ENCODE measurements at places on chromosomes 1 and 21.
A peak's percentile ranks its signal among the peaks of the same experiment; 100 is the strongest.

- no peak for DNase-seq
Measured at GRCh38 chr1:64960731-64961130, 5.6 kb downstream of the JAK1 start.

GRCh38 chr1:15902882-15903281, 55.4 kb downstream of the SPEN start:
- DNase-seq = no peak

- DNase-seq = peak; percentile 57
Measured at GRCh38 chr1:244897476-244898254, 33.3 kb upstream of the HNRNPU start.

DNA sequence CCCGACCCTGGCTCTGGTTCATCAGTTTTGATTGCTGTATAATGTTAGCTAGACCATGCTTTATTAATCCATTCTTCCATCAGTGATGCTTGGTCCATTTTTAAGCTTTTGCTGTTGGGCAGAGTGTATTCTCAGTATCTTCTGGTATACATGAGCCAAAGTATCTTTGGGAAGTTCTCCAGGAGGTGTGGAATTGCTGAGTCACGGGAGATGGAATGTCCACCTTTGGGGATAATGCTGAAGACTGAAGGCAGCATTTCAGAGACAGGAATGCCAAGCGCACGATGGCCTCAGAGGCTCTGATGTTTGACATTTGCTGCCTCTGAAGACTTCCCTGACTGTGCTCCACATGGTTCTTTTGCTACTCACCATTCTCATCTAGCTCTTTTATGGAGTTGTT, 266.3 kb upstream of the KAZN start:
- DNase-seq = no peak

DNA sequence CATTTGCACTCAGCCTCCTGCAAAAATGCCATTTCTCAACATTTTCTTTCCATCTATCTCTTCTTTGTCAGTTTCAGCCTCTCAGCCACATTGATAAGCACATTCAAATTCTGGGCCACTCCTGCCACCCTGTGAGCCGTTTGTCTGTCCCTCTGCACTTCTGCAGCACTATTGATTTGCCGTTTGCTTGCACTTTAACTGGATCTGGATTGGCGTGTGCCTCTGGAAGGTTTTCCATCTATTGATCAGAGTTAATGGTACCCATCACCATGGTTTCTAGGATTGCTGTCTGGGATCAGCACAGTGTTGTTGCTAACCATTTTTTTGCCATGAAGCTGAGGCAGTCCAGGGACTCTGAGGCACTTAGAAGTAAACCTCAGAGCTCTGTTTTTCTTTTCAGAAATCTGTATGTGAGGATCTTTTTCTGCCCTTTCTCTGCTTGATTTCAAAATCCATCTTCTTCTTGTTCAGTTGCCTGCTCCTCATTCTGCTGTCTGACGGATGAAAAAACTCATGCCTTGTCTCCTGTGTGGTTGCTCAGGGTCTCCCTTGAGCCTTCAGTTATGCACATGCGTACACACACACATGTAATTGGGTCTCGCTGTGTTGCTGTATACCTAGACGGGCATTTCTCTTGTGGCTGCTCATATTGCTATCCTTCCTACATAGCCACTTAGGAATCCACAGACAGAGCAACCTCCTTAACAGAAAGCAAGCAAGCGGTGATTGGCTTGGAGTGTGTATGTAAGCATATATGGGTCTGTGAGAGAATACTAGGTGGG, 67.9 kb downstream of the NOS1AP start:
- DNase-seq = no peak

- peak; percentile 47 for DNase-seq
Measured at GRCh38 chr1:6034750-6035096, 11.0 kb upstream of the KCNAB2 start.

GRCh38 chr1:153623101-153623500, 4.2 kb downstream of the S100A13 start:
- no peak for DNase-seq

DNA sequence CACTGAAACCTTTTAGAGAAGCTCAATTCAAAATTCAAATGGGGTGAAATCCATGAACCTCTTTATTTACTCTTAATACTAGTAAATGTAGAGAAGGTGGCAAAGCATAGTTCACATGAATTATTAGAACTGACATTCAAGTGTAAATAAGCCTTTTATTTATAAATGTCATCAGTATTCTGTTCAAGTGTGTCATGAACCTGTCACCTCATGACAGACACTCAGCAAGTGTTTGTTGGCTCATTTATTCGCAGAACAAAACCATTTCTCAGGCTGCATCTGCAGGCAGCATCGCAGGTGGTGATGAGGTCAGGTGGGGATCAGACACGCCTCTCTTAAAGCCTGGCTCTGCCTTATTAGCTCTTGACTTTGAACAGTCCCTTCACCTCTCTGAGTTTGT, 116.6 kb downstream of the SETD4 start:
- DNase-seq = peak; percentile 70

GRCh38 chr1:212477014-212477679, 44.4 kb downstream of the NENF start:
- peak; percentile 85 for DNase-seq

DNA sequence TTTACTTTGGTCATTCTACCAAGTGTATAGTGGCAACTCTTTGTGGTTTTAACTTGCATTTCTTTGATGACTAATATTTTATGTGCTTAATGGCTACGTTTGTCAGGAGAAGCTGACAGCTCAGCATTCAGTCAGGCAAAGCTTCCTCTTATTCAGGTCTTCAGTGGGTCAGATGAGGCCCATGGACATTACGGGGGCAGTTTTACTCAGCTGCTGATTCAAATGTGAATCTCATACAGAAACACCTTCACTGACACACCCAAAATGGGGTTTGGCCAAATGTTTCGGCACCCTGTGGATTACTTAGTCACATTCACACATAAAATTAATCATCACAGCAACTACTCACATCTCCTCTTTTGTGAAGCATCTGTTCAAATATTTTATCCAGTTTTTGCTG, 104.9 kb upstream of the PLD5 start:
- peak; percentile 3 for DNase-seq

- DNase-seq = no peak
Measured at GRCh38 chr1:9020305-9020704, 5.9 kb downstream of the SLC2A7 start.

DNA sequence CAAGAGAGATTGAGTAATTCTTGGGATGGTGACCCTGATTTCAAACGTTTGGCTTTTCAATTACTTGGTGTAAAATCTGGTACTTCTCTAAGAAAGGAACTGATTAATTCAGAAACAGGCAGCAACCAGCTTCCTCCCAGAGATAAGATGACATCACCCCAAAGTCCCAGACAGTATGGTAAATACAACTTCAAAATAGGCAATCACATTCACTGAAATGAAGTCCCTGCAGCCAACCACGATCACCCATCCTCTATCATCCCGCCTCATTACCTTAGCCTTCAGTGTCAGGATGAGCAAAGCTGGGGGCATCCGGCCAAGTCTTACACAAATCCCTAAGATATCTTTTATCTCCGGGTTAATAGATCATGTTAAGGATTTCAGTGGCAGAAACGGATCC, 26.4 kb upstream of the RUNX1 start:
- no peak for DNase-seq

DNA sequence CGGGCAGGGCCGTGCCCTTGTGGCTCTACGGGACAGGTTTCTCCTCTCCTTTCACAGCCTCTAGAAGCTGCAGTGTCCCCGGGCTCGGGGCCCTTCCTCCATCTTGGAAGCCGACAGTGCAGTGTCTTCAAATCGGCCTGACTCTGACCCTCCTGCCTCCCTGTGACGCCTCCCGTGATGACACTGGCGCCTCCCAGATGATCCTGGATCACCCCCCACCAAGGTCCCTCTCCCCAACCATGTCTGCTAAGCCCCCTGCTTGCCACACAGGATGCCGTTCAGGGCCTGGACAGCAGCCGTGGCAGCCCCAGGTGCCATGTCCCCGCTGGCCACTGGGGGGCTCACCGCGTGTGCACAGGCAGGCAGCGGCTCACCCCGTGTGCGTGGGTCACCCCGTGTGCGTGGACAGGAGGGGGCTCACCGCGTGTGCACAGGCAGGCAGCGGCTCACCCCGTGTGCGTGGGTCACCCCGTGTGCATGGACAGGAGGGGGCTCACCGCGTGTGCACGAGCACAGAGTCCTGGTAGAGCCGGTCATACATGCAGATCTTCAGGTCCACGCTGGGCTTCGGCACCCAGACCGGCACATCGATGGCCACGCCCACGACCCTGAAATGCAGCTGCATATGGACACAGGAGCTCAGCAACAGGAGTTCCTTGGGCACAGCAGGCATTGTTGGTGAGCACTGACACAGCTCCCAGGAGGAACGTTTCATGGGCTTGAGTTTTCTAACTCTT, 24.9 kb upstream of the TMEM52 start:
- DNase-seq = peak; percentile 17

DNA sequence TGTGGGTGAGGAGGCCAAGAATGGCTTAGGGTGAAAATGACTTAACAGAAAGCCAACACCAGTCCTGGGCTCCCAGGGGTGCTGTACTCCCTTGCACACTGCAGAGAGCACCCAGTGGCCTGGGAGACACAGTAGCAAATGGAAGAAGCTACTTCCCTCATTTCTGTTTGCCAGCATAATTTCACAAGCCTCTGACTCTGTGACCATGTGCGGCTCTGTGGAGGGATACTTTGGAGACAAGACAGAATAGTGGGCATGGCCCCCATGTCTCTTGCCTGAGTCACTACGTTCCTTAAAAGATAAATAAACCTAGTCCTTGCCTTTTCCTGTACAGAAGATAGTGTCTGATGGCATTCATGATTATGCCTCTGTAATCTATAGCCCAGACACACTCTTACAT, 38.1 kb downstream of the TRIM62 start:
- no peak for DNase-seq

GRCh38 chr1:177591155-177591554, 378.7 kb downstream of the SEC16B start:
- DNase-seq = no peak

GRCh38 chr1:98078596-98078995, 157.8 kb upstream of the DPYD start:
- DNase-seq = no peak

- no peak for DNase-seq
Measured at GRCh38 chr1:9280015-9280860, 12.5 kb upstream of the SPSB1 start.

GRCh38 chr1:33332881-33333280, 12.0 kb upstream of the A3GALT2 start:
- DNase-seq = no peak

DNA sequence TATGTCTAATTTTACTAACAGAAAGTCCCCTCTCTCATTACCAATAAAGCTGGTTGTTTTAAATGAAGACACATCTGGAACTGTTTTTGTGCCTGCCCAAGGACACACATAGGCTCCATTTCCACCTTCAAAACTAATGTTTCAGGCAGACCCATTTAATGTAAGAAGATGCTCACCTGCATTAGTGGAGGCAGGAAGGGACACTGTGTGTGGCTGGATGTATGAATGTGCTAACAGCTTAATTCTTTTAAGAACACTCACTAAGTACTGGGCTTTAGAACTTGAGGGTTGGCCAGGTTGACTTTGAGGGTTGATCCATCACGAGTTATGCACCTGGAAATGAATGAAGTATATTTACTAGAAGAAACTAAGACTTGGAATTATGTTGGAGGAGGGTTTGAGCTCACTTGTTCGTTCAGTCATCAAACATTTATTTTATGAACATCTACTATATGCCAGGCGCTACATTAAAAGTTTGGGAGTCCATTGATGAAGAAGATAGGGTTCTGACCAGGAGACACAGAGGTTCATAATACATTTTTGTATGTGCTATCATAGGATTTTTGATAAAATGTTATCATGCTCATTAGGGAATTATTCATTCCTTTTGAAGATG, 5.4 kb downstream of the JUN start:
- DNase-seq = no peak

DNA sequence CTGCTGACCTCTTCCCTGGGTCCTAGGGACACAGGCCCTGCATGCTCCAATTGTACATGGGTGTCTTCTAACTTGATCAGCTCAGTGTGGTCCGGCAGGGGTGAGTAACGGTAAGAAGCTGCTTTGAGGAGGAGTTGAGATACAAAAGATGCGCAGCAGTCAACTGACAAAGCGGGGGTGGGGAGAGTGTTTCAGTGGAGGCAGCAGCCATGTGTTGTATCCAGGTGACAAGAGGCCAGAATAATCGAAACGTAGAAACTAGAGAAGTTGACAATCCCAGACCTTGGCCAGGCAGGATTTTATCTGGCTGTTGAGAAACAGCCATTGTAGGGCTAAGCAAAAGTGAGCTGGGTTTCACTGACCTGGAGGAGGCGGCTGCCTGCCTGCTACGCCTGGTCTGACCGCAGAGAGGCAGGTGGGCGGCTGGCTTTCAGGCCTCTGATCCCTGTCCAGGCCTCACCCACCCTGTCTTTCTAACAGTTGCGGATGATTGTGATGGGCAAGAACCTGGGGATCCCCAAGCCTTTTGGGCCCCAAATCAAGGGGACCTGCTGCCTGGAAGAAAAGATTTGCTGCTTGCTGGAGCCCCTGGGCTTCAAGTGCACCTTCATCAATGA, 28.8 kb downstream of the PADI6 start:
- no peak for DNase-seq

DNA sequence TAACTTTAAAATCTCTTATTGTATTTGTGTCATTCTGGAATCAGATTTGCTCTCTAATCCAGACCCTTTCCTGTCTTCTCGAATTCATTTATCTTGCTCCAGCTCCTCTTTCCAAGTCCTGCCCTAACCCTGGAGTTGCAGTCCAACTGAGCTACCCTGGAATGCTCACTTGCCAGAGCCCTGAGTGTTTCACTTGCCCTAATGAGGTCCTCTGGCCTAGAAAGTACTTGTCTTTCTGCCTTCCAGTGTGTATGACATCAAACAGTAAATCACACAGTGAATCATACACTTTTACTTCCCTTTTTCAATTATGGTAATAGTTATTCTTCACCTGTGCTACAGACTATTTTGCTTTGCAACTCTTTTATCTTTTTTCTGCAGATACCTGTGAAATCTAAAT, 96.9 kb downstream of the NEK7 start:
- no peak for DNase-seq

GRCh38 chr1:22341791-22342605, 109.7 kb upstream of the ZBTB40 start:
- DNase-seq = peak; percentile 70

All from NCI-H146 (cell line).